ENCODE measurements at places on chromosomes 4 and X. TPM values are rescaled to one million over a fixed set of nuclear protein-coding genes. Genes with fewer than 3 reads are reported as not detected.

The FBXO8 gene
- 26.0 TPM for total RNA-seq

The DMRTC1 gene
- total RNA-seq: 0.30 TPM

The RAB39B gene
- total RNA-seq: 39.2 TPM

The F8 gene
- total RNA-seq: 15.0 TPM

The FAM9B gene
- not detected for total RNA-seq

The GCNA gene
- total RNA-seq: 8.4 TPM

The HSFX3 gene
- total RNA-seq: not detected

The NAA15 gene
- total RNA-seq: 56.0 TPM

The MMRN1 gene
- not detected for total RNA-seq

The RWDD4 gene
- 16.0 TPM for total RNA-seq

The PRDM8 gene
- total RNA-seq: 1.8 TPM

The MAB21L2 gene
- total RNA-seq: not detected

The SLC10A6 gene
- 0.26 TPM for total RNA-seq

The ZBTB49 gene
- 6.4 TPM for total RNA-seq

The HSFX2 gene
- total RNA-seq: 0.39 TPM

The CSN3 gene
- total RNA-seq: not detected

The CT45A1 gene
- not detected for total RNA-seq

The CLGN gene
- total RNA-seq: 0.14 TPM

The CCKAR gene
- not detected for total RNA-seq

The GPR82 gene
- 0.19 TPM for total RNA-seq

The ENAM gene
- total RNA-seq: not detected

The RADX gene
- 9.2 TPM for total RNA-seq

The MAGEC1 gene
- total RNA-seq: not detected

The RBM46 gene
- not detected for total RNA-seq
